NCI-H2171 treated with DMSO at 0.1 percent for 48 hours (cell line): ENCODE measurements at places on chromosomes 12 and 14.

DNA sequence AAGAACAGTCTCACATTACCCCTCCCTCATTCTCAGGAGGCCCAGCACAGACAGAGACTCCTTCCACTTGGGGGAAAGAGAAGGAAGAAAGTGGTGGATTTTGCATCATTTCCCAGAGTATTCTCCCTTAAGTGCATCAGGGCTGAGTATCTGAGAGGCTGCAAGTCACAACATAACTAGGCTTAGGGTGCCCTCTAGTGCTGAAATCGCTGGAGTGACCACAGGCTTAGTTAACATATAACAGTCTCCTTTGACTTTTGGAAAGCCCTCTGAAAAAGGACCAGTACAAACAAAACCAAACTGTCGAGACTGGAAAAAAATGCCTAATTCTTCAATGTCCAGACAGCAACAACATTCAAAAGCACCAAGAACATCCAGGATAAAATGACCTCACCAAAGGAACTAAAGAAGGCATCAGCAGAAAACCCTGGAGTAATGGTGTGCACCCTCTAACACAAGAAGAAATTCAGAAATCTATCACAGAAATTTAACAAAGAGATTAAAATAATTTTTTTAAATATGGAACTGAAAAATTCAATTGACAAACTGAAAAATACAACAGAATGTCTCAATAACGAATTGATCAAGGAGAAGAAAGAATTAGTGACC, 412.3 kb downstream of the RPS29 start:
- DNase-seq = peak; percentile 73

GRCh38 chr14:91253795-91254323, 9.4 kb upstream of the GPR68 start:
- no peak for DNase-seq

DNA sequence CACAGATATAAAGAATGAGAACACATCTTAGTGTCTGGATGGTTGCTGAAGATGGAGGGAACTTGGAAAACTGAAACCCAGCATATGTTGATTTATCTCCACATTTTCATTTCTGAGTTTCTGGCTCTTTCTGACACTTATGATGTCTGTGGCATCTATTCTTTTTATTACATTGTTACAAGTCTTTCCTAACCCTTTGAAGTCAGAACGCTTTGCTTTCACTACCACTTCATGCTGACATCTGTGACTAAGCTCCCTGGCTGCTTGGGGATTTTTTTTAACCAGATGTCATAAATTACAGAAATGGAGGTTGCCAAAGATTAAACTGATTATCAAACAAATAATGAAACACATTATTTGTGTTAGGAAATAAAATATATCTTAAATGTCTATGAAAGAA, 188.7 kb downstream of the KITLG start:
- no peak for DNase-seq

DNA sequence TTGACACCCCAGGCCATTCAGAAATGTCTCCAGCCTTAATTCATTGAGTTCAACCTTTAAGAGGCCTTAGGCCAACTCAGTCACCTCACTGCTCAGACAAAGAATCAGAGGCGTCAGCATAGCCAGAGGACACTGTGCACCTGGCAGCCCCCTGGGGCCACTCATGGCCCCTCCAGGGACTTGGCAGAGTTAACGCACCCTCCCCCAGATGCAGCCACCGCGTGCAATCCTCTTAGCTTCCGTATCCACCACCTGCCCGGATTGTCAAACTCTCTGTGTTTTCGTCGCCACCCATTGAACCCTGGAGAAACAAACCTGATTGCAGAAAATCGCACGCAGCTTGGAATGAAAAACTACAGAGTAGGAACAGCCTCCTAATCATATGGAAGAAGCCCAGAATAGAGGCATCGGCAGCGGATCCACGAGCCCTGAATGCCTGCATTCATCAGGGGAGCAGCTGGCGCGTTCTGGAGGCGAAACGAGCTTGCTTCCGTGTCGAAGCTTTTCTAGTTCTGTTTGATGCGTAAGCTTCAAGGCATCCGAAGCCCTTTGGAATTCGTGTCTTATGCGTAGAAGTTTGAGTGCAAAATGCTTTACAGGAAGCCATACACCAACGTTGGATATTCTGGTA, 22.4 kb downstream of the BRI3BP start:
- DNase-seq = peak; percentile 6

GRCh38 chr12:66676241-66676640, 2.6 kb downstream of the GRIP1 start:
- DNase-seq = no peak

GRCh38 chr14:98325761-98326160, 946.2 kb downstream of the BCL11B start:
- DNase-seq = no peak

- DNase-seq = no peak
Observed at GRCh38 chr12:28711421-28711820, 437.7 kb upstream of the FAR2 start.

DNA sequence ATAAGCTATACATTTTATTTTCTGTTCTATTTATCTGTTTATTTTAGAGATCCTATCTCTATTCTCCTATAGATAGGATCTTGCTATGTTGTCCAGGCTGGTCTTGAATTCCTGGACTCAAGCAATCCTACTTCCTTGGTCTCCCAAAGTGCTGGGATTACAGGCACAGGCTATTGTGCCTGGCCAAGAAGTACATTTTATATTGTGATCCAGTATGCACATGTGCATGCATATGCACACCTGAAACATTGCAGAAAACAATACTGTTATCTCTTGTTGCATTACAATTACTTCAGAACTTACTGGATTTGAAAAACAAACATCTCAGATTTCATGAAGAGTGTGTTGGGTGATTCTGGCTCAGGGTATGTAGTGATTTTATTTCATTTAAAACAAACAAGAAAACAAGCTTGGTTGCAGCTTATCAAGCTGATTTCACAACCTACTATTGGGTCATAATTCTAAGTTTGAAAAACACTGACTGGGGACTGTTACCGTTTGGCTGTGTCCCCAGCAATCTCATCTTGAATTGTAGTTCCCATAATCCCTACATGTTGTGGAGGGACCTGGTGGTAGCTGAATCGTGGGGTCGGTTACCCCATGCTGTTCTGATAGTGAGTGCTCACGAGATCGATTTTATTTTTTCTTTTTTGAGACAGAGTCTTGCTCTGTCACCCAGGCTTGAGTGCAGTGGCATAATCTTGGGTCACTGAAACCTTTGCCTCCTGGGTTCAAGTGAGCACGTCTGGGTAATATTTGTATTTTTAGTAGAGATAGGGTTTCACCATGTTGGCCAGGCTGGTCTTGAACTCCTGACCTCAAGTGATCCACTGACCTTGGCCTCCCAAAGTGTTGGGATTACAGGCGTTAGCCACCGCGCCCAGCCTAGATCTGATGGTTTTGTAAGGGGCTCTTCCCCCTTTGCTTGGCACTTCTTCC, 31.3 kb downstream of the ERC1 start:
- no peak for DNase-seq

DNA sequence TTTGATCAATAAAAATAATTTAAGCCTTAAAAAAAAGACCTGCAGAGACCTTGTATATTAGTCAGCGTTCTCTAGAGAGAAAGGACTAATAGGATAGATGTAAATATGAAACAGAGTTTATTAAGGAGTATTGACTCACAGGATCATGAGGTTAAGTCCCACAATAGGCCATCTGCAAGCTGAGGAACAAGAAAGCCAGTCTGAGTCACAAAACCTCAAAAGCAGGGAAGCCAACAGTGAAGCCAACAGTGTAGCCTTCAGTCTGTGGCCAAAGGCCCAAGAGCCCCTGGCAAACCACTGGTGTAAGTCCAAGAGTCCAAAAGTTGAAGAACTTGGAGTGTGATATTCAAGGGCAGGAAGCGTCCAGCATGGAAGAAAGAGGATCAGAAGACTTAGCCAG, 66.3 kb downstream of the TBX5 start:
- no peak for DNase-seq

DNA sequence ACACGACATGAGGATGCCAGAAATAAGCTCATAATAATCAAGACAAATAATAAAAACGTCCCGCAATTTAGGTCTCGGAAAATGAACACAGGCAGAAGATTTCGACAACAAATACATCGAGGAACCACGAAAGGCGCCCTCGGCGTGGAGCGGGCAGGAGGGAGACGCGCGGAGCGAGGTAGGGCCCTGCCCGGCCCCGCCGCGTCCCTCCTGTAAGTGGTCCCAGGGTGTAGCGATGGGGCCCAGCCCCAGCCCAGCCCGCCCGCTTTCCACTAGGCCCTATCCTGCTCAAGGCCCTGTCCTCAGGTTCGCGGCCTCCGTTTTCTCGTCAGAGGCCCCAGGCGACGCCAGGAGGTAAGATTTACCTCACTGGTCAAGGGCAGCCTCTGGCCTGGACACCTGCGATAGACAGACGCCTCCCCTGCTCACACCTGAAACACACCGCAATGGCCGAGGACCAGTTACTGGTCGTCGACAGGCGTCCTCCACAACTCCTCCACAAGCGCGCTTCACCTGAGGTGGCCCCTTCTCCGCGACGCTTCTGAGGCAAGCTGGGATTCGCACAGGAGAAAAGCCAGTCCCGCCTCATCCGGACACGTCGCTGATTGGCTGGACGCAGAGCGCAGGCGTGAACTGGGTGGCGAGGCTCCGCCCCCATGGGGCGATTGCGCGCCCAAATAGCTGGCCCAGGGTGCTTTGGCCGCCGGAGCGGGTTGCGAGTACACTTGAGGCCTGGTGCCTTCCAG, at the start of gene SYCP3:
Gene SYCP3, minus strand, starts transcription at position 543 of the 746 bp plus-strand sequence. CDS start 1,527 bp downstream, outside the sequence.
- DNase-seq = no peak

DNA sequence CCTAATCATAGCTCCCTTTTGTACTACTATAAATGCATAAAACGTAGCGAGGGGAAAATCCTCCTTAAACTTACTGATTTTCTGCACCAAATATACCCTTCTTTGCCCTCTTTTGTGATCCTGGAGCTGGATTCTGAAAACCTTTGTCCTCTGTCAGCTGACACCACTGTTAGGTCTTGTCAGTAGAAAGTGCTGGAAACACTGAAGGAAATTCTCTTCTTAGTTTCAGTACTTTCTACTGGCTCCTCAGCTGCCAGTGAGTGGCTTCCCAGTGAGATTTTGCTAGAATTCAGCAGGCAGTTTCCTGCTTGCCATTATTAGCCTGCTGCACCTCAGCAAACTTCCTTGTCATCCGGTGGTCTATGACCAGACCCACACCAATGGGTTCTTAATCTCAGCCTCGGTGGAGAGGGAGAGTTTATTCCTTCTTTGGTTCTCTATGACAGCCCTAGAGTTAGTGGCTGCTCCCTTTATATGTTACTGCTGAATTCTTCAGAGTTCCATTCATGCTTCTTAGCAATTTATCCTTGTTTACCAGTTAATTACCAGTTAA, 476.2 kb downstream of the FSCB start:
- no peak for DNase-seq

- DNase-seq = no peak
Observed at GRCh38 chr14:96638041-96638855, 136.1 kb downstream of the PAPOLA start.

DNA sequence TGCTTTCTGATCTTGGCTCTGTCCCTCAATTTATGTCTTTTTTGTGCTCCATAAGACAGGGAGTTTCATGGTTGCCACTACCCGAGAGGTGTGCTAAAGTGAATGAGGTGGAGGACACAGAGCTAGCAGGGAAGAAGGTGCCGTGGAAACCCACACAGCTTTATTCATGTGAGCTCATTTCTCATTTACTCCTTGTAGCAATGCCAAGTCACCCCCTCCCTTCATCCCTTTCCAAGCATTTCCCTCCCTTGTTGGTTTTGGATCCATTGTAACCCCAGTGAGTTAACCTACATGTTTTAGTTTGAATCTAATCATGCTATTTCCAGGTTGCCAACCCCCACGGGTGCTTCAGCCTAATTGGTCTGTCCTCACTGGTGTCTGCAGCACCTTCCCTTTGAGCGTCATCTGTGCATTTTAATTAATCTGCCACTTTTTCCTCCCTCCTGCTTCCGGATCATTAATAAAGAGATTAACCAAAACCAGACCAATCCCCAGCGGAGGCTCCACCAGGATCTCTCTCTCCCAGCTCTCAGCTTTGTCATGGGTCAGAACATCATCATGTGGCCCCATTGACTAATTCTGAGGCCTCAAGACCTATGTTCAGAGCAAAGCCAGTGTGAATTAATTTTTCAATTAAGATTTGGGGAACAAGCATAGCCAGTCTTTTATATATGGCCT, 56.2 kb downstream of the NTF3 start:
- DNase-seq = no peak

- no peak for DNase-seq
Observed at GRCh38 chr14:105420101-105420973, 710 bp downstream of the MTA1 start.

GRCh38 chr14:104388541-104389325, 190.8 kb upstream of the C14orf180 start:
- DNase-seq = no peak

GRCh38 chr14:74955229-74956026, at the start of gene PGF:
Gene PGF, minus strand, starts transcription at chr14:74955597. Its CDS starts 355 bp downstream, at chr14:74955242.
- DNase-seq = peak; percentile 45

DNA sequence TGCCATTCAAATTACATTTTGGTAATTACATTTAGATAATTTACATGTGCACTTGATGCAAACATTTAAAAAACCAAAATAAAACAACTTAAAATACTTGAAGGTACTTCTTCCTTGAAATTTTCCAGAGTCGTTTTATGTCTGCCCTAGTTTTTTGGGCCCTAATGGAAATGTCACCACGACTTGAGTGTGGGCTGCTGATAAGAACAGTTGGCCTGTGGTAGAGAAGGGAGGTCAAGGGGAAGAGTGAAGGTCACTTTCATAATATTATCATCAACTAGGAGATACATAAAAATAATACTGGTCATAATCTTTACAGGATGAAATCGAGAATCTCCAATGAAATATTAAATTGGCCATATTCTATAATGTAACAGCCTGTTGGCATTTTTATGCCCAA, 23.1 kb downstream of the ZDHHC17 start:
- no peak for DNase-seq

DNA sequence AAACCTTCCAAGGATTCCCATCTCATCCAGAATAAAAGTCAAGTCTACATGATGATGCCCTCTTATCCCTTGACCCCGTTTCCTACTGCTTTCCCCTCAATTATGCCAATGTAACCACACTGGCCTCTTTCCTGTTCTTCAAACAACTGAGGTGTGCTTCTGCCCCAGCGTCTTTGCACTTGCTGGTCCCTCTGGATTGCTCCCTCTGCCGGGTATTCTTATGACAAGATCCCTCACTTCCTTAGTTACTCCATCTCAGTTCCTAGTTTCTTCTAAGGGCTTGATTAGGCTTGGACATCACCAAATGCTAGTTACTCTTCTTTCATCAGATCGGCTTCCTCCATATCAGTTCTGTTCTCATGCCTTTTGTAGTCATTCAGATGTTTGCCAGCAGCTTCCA, 32.7 kb upstream of the PELI2 start:
- DNase-seq = no peak

- peak; percentile 94 for DNase-seq
Observed at GRCh38 chr12:58309806-58310205, 368.4 kb downstream of the ATP23 start.

GRCh38 chr12:29581631-29582030, 84.1 kb upstream of the OVCH1 start:
- DNase-seq = no peak

GRCh38 chr12:109513977-109514376, 36.5 kb downstream of the UBE3B start:
- DNase-seq = no peak
